ENCODE measurements at places on chromosomes 3 and 15. TPM values are rescaled to one million over a fixed set of nuclear protein-coding genes. Genes with fewer than 3 reads are reported as not detected.

DNA sequence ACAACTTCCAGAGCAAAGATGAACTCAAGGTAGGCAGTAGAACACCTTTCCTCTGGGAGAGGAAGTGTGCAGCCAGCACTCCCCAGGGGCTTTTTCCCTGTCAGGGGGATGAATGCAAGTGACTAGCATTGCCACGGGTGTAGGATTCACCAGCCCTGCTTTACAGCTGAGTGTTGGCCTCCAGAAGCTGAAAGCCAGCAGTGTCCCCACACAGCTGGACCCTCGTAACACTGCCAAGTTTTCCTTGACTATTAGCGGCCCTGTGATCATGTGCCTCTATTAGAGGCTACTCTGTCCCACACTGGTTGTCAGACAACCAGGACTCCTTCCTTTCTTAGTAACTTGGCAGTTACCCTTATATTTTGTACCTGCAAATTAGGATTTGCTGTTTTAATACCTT lies 104.9 kb upstream of the MANF start:
- no peak for DNase-seq

GRCh38 chr3:53650928-53651661 lies 156.7 kb downstream of the CACNA1D start:
- no peak for DNase-seq

GRCh38 chr3:81214631-81215030 lies 546.8 kb downstream of the GBE1 start:
- no peak for DNase-seq

The HHATL gene
- not detected for total RNA-seq

DNA sequence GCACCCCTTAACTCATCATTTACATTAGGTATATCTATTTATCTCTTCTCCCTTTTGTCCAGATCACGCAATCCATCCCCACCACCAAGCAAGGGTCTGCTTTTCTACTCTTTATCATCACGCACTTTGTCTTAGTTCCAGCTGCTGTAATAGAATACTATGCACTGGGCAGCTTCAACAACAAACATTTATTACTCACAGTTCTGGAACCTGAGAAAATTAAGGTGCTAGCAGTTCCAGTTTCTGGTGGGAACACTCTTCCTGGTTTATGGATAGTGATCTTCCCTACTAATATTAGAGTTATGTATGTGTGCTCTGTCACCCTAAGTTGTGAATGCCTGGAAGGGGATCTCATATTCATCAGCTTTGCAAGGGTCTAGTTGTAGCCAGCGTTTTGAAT lies 687.0 kb downstream of the NTRK3 start:
- no peak for DNase-seq

DNA sequence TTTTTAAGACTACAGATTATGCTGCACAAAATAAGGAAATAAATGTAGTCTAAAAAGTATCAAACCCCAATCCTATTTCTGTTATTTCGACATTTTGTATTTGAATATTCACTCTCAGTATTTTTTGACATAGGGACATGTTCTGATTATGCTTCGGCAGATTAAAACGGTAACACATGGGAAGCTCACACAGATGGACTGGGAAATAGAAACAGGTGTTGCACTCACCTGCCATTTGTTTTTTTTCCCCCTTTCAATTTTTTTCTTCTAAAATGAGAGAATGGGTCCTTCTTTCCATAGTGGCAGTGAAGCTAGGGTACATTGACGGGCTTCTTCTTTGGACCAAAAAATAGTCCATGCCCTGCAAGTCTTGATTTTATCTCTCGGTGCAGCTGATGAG lies 163.1 kb downstream of the MYRIP start:
- no peak for DNase-seq

DNA sequence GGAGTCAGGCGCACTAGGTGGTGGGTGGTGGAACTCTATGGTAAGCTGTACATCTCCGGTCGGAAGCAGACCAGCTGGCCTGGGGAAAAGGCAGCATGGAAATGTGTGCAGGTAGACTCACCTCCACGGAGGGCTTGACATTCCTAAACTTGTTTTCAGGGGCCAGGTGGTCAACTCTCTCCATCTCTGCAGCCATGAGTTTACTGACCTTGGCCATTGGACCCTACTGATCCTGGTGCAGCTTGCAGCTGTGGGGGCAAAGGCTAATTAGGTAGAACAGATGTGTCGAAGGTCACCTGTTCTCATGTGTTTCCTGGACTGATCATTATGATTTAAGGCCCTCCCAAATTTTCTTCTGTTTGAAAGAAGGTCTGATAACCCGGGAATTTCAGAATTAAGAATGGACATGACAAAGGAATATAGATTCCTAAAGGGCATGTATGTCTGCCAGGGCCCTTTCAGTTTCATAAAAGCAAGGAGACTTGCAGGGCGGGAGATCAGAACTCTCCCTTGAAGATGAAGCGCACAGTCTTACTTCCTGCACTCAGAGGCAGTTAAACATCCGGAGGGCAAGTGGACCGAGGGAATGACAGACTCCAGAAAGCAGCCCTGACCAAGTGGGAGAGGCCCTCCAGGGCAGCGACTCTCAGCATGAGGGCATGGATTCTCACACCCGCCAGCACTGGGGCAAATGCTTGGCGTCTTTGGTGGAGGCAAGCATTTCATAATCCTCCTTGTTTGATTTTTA lies 56.1 kb upstream of the CMTM7 start:
- DNase-seq: no peak

Measured in MG63 (cell line).